ENCODE measurements at places on chromosomes 2 and 18.

DNA sequence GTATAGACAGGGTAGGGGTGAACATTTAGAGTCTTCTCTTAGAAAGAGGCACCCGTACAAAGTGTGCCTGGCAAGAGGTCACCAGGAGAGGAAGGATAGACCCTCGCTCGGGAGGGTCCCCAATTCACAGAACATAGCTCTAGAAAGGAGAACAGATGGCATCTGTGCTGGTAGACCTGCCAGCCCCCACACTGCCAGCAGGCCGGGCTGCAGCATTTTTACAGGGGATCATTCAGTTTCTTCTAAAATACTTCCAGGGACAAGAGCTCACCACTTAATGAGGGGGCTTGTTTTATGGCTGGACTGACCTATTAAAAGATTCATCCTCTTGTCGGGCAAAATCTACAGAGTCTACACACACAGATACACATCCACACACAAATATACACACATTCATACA is 149.9 kb downstream of the SEPTIN10 start:
- no peak for DNase-seq

- DNase-seq, result no peak
Measured at GRCh38 chr2:140891614-140892212, 1239.1 kb downstream of the LRP1B start.

DNA sequence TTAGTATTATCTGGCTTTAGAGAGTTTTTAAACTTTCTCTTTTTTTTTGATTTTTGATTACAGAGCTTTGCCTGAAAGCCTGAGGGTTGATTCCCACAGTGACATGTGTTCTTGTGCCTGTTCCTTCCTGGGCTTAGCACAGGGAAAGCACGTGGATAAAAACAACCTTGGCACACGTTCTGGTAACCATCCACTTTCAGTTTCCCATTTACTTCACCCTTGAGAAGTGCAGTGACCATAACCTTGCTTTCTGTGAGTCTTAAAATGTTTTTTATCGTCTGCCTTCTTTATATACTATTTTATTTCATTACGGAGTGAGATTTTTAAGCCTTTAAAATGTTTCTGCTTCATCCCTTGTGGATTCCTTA is 11.5 kb downstream of the CD226 start:
- DNase-seq, result no peak

DNA sequence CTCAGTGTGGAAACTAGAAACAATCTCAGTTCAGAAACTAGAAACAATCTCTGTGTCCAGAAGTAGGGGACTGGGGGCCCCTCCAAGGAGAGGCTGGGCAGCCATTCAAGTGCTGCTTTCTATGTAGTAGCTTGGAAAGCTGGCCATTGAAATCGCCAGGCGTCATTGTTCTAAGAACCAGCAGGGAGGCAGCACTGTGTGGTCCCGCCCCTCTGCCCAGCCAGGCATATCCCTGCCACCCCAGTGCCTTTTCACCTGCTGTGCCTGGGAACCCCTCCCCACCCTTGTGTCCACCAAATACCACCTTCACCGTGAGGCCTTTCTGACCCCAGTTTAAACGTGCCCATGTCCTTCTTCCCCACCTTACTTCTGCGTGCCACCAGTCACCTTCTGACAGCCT is 221.6 kb downstream of the GBX2 start:
- no peak for DNase-seq

DNA sequence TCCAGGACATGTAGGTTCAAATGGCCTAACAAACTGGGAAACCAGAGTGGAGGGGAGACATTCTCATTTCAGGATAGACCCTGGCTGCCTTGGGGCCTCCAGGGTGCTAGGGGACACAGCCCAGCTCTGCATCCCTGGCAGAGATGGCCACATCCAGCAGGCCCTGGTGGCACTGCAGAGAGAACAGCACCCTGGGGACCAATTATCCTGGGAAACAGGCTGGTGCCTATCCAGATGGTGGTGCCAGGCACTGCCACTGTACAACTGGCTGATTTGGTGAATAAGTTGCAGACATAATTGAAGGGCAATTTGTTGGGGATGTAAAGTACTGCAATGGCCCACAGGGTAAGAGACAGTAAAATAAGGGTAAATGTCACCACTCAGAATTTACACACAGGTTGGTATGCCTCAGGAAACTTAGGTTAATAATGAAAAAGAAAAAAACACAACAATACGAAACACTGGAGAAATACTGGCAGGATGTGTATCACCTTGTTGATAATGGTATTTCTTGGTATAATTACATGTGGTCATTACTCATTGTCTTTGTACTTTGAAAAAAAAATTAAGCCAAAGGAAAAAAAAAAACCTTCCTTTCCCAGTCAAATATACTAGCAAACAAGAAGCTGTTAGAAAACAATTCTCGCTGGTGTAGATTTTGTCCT is 12.8 kb upstream of the SFTPB start:
- no peak for DNase-seq

- no peak for DNase-seq
Measured at GRCh38 chr2:128236491-128237035, 82.1 kb downstream of the HS6ST1 start.

DNA sequence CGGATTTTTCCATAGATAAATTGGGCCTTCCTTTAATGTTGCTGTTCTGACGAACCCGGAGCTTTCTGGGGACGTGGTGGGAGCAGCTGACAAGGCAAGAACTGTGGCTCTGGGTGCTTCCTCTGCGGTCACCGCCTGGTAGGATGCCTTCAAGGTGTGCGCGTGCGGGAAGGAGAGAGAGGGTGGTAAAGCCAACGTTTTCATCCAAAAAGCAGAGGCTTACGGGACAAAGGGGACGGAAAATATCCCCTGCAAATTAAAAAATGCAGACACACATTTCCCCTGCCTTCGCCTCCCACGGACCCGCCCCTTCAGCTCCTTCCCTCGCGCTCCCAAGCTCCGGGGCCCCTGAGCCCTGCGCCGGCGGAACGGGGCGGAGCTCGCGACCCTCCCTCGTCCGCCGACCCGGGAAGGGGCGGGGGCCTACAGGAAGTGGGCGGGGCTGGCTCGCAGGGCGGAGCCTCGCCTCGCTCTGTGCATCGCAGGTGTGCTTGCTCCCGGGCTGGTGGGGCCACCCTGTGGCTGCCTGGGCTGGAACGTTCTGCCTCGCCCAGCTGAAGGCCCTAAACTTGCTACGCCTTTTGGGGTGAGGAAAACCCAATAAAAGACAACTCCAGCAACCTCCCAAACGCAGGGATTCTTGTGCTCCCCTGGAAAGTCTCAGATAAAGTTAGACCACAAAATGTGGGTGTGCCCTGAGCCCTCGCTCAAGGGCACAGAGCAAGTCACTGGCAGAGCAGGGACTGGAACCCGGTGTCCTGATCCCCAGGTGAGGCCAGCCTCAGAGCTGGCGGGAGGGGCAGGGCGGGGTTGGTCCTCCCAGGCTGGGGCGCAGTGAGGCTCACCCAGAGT is 25.4 kb upstream of the SLC66A3 start:
- no peak for DNase-seq

- DNase-seq, result no peak
Measured at GRCh38 chr18:2223449-2223848, 347.9 kb downstream of the METTL4 start.

DNA sequence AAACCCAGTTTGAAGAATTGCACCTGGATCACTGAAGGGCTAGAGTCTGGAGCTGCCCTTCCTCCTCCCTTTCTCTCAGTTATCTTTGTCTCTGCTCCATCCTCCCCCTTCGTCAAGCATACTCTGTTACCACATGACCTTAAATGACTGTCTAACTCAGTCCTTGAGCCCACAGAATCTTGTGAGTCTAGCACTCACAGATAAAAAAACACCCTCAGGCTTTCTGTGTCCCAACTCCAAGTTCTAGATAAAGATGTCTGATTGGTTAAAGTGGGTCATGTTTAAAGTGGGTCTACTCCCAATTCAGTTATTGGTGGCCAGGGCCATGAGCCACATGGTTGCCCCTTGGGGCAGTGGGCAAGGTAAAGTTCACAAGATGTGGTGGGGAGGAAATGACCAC is 53.5 kb upstream of the CYP1B1 start:
- DNase-seq, result no peak

- DNase-seq, result no peak
Measured at GRCh38 chr18:69626643-69627242, 226.1 kb downstream of the DOK6 start.

- DNase-seq, result no peak
Measured at GRCh38 chr2:25306777-25307368, 34.9 kb downstream of the DNMT3A start.

DNA sequence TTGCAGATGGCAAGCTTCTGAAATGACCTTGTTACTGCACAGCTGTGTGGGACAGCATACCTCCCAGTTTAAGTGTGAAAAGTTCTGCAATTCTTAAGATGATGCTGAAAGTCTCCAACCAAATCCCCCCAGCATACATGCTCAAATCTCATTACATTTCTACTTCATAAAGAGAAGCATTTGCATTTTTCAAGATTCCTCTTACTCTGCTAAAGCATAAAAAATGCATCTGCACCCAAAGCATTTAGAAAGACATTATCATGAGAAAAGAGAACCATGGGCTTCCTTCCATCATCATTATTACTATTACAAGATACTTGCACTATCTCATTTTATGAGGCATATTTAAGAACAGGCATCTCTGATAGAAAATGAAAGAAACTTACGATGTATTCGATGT is 236.9 kb upstream of the REV1 start:
- no peak for DNase-seq

GRCh38 chr18:24014986-24015638 is 558 bp downstream of the TTC39C start:
- no peak for DNase-seq

GRCh38 chr2:33458248-33458819 is 18.1 kb upstream of the RASGRP3 start:
- no peak for DNase-seq

DNA sequence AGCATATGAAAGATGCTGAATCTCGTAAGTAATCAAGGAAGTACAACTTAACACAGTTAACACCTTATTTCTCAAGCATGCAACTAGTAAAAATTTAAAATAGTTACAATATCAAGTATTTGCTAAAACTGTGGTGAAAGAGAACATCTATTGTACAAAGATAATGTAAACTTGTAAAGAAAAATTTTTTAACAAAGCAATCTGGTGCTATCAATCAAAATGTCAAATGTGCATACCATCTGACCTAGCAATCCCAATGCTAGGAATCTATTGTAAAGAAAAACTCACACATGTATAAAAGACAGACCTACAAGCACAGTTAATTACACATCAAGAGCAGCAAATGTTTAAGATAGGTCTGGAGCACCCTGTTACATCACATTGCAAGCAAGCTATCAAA is 90.1 kb downstream of the SLC66A3 start:
- no peak for DNase-seq

DNA sequence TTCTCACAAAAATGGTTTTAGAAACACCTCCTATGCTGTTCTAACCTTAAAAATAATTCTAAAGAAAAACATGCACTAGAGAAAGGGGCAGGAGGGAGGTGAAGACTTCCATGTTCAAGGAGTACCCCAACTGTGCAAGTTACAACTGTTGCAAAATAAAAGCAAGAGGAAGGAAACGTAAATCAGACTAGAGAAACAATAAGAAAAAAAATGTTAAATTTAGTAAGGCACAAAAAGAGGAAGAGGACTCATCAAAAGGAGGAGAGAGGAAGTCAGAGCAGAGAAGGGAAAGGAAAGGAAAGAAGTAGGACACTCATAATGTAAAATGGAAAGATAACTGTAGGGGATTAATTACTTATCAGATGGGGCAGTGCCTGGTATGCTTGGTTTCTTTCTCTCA is 34.1 kb downstream of the RAPH1 start:
- DNase-seq, result no peak

DNA sequence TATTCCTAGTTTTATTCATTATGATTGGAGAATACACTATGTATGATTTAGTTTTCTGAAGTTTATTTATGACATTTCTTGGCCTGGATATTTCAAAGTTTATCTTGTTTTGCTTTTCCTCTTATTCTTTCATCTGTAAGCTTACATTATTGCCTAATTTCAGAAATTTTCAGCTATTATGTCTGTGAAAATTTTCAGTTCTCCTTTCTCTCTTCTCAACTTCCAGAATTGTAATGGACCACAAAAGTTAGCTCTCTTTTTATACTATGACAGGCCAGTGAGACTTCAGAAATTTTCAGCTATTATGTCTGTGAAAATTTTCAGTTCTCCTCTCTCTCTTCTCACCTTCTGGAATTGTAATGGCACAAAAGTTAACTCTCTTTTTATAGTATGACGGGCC is 97.2 kb upstream of the SCN7A start:
- DNase-seq, result no peak

GRCh38 chr18:74901362-74902146 is 303.9 kb downstream of the ZNF407 start:
- DNase-seq, result no peak

- no peak for DNase-seq
Measured at GRCh38 chr2:86686905-86687304, 33.2 kb upstream of the RMND5A start.

DNA sequence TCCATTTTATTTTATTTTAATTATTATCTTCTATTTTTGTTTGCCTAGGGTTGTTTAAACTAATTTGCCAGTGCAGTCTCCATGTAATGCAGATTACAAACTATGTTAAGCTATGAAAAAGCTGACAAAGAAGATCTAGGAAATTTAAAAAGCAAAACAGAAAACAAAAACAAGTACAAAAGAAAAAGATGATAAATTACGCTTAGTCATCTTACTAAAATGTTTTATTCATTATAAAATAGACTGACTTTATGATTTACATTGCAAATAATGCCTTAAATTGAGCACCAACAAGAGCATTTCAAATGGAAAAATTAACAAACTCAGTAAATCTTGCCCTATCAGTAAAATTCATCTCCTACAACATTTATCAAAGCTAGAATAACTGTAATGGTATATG is 52.9 kb downstream of the LRPPRC start:
- no peak for DNase-seq

DNA sequence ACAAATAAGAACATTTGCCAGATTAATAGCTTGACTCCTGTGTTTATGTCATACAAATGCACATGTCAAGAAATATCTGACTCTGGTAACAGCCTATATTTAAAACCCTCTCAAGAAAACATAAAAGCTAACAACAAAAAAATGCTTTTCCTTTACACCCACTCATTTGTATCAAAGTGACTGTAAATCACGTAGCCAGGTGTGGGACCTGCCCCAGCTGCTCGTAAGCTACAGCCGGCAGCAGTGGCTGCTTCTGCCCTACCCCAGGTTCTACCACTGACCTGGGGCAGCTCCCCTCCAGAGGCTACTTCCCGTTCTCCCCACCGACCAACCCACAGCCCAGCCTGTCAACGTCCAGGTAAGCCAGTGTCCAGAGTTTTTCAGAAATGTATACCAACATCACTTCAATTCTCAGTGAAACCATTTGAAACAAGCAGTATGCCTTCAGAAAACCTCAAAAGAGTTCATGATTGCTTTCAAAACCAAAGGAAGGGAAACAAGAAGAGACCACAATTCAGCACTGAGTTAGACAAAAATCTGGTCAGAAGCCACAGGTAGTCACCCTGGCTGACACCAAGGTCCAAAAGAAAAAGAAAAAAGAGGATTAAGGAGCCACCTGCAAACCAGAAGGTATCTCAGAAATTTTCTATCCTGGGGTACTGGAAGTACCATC is 40.4 kb downstream of the KIDINS220 start:
- no peak for DNase-seq

GRCh38 chr2:109702250-109702985 is 88.3 kb downstream of the SOWAHC start:
- DNase-seq, result no peak

Measured in NCI-H2029 treated with DMSO at 0.1 percent for 48 hours (cell line).